Adipocyte (in vitro differentiated cells): ENCODE measurements at places on chromosomes 7 and 10.
A peak's percentile ranks its signal among the peaks of the same experiment; 100 is the strongest.

DNA sequence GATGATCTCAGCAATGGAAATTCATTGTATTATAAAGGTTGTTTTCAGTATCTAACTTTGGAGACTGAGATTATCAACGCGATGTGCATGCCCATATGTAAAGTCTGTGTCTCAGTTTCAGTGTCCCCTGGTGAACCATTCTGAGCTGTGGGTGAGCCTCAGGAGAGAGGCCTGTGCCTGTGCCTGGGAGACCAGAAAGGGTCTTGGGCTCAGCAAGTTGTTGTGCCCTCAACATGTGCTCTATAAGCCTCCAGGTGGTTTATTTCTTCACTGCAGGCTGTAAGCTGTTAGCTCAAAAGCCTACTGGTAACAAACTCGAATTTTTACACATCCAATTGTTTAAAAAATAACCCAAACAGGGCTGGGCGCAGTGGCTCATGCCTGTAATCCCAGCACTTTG is 151.9 kb downstream of the PKD1L1 start:
- DNase-seq, result peak; percentile 44

- DNase-seq, result no peak
These were observed 91.4 kb upstream of the NEBL start for GRCh38 chr10:20988357-20988983.

GRCh38 chr7:139995017-139995915 is 67.5 kb downstream of the PARP12 start:
- DNase-seq, result peak; percentile 45

DNA sequence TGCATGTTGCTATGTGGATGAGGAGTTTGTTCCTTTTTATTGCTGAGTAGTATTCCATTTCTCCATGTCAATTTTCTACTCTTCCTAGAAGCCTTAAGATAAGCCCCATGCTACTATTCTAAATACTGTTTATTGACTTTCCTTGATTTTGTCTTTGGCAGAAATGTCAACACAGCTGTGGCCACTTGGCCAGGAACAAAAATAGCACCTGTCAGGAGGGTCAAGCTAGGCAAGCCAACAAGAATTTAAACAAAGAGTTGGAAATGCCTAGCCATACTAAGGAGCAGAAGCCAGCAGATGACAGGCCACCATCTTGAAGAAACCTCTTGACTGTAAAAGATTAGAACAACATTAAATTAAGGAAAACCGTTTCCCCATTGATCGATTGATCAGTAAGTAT is 34.7 kb downstream of the JAZF1 start:
- no peak for DNase-seq

GRCh38 chr10:75803816-75804552 is 372.6 kb downstream of the LRMDA start:
- DNase-seq, result no peak

- no peak for DNase-seq
These were observed 24.0 kb downstream of the GSTO2 start for GRCh38 chr10:104293011-104293410.

- no peak for DNase-seq
These were observed 5.0 kb upstream of the ATP6V0E2 start for GRCh38 chr7:149868623-149869290.

- no peak for DNase-seq
These were observed 119.8 kb downstream of the CACNA2D1 start for GRCh38 chr7:82323806-82324205.

DNA sequence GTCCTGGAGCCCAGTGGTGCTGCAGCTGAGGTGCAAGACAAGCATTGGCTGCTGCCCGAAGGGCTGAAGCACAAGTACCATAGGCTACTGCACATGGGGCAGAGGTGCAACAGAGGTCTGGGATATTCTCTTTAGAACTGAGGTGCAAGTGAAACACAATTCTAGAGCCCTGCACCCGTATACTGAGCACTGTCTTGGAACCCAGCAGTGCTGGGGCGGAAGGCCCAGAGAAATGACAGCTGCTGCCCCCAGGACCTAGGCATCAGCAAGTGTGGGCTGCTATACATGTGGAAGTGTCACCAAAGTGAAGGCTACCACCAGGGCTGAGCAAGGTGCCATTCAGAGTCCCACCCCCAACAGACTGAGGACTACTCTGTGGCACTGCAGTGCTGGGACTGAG is 393.6 kb upstream of the STEAP1 start:
- DNase-seq, result no peak

- no peak for DNase-seq
These were observed 13.0 kb downstream of the NOBOX start for GRCh38 chr7:144390481-144390880.

DNA sequence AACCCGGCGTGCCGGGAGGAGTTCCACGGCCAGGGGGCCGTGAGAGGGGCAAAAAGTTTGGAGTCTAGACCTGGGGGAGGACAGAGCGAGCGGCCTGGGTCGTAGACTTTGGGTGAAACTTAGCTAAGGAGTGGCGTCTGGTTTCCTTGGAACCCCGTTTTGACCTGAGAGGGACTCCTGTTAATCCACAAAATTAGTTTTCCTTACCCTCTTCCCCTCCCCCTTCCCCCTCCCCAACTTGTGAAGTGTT is 574 bp downstream of the MARCHF5 start:
- DNase-seq, result peak; percentile 74

DNA sequence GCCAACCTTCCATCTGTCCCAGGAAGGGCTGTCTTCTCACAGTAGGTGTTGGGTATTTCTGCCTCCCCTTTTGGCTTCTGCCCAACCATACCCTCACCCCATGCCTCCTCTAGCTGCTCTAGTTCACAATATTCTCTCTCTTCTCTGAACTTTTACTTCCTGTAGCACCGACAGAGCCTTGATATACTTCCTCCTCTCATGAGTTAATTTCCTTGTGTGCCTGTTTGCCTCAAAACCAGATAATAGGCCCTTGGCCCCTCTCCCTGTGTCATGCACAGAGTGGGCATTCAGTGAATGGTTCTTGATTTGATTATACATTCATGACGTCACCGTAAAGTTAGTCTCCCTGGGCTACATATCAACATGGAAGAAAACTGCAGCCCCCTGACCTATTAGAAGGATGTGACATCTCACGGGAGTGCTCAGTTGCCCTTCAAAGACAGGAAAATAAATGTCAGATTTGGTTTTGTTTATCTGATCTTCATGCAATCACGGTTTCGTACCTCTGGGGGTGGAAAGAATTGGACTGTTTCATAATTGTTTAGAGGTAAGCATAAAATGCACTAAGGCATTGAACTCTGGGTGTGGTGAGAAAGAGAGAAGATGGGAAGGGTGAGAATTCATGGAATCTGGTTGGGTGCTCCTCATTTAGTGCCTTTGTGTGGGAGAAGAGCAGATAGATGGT is 127.7 kb downstream of the ITIH5 start:
- no peak for DNase-seq

GRCh38 chr7:74293577-74293908 is 4.3 kb downstream of the CLIP2 start:
- no peak for DNase-seq

DNA sequence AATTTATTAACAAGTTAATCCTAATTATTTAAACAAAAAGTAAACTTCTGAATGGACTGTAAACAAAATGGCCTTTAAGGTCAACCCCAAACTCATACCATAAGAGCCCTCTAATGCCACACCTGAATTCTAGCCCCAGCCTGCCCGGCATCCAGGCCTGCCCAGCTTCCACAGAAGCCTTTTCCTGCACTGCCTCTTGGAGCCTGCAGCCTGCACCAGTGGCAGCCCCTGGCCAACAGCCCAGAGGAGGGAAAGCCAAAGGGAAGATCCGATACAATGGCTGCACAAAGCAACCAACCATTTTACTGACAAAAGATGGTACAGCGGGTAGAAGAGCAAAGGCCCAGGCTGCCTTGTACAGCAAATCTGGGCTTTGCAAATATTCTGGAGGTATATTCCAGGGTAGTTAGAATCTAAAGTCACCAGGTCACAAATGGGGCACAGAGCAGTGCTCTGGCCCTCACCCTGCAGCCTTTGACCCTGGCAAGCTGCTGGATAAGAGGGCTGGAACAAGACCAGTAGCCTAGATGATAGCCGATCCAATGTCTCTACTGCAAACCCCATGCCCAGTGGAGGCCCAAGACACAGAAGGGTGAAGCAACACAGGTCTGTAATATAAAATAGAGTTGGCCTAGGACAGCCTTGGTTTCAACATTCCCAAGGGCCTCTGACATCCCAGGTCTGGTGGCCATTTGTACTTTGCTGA is 12.5 kb upstream of the CH25H start:
- DNase-seq, result no peak

DNA sequence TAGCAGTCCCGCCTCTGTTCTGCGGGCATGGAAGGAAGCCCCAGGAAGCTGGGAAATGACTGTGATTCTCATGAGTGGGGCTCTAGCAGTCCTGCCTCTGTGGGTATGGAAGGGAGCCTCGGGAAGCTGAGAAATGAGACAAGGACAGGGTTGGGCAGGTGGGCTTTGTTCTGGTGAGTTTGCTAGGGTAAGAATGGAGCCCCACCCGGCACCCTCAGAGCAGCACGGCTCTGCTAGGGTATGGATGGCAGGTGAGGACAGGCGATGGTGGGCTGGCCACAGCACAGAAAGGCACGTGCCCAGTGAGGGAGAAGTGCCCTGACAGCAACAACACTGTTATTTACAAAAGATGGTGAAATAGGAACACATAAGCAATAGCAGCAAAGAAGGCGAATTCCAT is 39.6 kb downstream of the SVIL start:
- no peak for DNase-seq

DNA sequence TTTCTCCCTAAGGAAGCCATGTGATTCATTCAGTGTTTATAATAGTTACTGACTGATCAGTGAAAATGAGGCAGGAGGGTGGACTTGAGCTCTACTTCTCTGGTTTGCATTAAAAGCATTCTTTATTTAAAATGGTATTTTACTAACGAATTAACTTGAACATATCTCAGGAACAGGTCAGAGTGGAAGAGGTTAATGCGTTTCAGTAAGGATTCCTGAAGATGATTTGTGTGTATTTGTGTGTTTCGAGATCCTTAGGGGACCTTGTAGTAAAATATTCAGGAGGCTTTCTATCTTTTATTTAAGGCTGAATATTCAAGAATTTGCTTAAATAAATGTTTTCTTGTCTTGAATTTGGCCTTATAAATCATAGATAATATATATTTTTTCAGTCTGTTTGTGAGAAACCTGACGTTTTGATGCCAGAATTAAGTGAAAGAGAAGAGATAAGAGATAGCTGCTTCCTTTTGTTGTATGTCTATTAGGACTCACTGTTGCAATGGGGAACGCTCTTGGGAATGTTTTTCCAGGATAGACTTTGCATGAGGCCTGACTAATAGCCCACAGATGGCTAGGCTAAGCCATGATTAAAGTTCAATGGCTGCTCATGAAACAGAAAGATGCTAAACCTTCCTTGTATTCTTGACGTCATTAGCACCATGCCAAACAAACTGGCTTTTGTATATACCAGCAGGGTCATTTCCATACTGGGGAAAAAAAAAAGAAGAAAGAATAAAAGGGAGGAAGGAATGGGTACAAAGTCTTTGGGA is 93.8 kb upstream of the MTPN start:
- no peak for DNase-seq

DNA sequence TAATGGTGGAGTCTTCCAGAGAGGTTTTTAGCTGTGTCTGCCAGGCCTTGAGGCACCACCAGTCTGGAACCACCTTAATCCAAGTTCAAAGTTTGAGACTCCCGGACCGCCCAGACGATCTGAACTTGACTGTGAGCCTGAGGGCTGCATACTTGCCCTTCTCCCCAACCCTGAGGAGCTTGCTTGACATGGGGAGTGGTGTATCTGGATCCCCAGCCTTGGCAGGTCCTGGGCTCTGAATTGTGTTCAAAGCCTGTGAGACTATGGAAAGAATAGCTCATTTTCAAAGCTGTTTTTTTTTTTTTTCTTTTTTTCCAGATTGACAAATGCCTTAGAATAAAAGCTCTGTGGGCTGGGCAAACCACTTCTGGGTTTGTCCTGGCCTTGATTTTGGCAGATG is 22.3 kb upstream of the CAMK1D start:
- DNase-seq, result no peak

GRCh38 chr10:113291413-113291812 is 261.4 kb upstream of the HABP2 start:
- no peak for DNase-seq

DNA sequence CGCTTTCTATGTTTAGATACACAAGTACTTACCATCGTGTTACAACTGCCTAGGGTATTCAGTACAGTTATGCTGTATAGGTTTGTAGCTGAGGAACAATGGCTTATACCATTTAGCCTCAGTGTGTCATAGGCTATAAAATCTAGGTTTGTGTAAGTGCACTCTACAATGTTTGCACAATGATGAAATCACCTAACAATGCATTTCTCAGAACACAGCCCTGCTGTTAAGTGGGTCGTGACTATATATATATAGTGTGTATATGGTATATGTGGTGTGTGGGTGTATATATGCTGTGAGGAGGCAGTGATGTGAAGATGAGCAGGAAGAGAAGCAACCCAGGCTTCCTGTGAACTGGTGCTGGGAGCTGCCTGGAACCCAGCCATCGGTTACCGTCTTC is 65.6 kb upstream of the MKI67 start:
- DNase-seq, result no peak

- peak; percentile 95 for DNase-seq
These were observed 1.6 kb downstream of the ZNF467 start for GRCh38 chr7:149771720-149772240.

DNA sequence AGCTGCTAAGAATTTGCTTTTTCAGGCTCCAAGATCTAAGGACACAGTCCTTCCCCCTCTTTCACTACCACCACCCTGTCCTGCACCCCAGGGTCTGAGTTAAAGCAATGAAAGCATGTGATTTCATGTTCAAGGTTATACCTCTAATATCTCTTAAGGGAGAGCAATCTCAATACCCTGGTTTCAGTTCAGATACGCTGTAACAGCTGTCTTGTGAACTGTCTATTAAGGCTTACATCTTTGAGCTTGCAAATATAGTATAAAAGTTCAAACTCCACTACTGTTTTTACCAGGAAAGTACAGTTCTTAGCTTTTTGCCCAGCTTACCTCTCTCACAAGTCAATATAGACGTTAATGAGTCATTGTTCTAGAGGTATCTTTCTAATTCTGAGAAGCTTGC is 2.6 kb downstream of the CPVL start:
- DNase-seq, result no peak

DNA sequence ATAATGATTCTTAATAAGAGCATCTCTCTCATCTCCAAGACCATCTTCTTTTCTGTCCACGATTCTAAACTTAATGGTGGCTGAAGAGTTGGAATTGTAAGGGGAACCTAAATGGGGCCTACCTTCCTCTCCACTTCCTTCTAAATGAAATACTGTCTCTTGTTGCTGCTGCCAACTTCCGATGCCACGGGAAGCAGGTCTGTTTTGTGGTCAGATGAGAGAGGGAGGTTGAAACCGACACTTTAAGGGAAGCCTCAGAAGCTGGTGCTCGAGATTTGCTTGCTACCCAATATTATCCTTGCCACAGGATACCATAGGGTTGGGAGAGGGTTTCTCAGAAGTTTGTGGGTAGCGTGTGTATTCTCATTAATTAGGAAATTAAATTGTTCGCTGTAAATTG is 464.1 kb downstream of the SUGCT start:
- no peak for DNase-seq

DNA sequence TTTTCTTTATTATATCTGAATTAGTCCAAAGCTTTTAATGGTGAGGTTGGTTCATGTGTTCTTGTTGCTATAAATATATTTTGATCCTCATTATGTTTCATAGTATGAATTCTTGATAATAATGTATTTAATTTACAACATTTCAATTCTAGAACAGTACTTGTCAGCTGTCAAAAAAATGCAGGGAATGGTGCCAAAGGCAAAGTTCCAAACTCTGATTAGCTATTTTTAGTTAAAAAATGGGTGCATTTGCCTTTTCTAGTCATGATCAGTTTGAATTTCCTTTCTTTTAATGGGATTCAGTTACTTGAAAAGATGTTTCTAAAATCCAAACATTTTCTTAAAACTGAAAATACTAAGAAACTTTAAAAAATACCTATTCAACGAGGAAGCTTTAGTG is 49.6 kb downstream of the ANKIB1 start:
- DNase-seq, result no peak

- DNase-seq, result peak; percentile 44
These were observed 33.3 kb upstream of the EBLN1 start for GRCh38 chr10:22250897-22251660.
